Cardiac fibroblast (primary cell): ENCODE measurements at places on chromosomes 6 and 20.

GRCh38 chr6:13288481-13288880 is 39.9 kb downstream of the TBC1D7 start:
- no peak for DNase-seq

GRCh38 chr6:93896081-93896480 is 476.7 kb upstream of the EPHA7 start:
- DNase-seq: no peak

DNA sequence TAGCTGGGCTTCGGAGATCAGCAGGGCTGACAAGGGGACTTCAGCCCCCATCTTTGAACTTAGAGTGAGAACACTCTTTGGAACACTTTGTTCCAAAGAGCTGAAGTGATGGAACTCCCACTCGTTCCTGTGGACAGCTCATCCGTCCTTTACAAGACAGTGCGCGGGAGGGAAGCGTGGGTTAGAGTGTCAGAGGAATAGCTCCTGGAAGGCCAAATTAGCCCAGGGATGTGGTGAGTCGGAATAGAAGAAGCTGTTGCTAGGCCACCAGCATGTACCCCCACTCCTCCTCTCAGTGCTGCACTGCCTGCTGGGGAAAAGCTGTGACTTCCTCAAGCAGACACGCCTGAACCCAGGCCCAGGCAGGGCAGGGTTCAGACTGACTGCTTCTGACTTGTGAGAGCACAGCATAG is 1.7 kb downstream of the SDCBP2 start:
- peak; percentile 83 for DNase-seq

DNA sequence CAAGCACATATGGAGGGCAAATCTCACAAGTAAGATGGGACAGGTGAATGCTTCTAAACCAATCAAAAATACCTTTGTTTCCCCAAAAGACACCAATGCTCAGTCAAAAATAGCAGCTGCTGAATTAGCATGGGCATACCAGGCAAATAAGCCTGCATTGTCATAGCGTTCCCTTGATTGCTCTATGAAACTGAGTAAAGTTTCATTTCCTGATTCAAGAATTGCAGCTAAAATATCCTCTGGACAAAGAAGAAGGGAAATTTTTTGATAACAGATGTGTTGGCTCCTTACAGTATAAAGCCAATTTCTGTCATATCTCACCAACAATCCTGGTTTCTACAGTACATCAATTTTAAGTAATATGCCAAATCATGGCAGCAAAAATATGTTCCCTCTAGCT is 3.3 kb upstream of the TMEM14A start:
- no peak for DNase-seq

DNA sequence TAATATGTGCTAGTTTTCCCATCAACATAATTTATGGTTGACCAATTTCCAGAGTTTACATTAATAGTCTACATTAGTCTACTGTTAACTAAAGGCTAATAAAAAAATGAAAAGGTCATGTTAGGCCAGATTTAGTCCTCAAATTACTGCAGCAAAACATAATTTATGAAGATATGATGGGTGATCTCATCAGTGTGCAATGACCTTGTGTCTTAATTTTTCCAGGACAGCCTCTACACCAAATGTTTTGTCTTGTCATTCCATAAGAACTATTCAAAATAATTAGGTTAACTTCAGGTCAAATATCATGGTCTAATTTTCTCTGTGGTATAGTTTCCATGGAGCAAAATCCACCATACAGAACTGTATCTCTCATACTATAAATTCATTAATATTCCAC is 234.2 kb downstream of the COL12A1 start:
- peak; percentile 11 for DNase-seq

- DNase-seq: no peak
These were observed 142.0 kb downstream of the RNASET2 start for GRCh38 chr6:166814390-166814789.

DNA sequence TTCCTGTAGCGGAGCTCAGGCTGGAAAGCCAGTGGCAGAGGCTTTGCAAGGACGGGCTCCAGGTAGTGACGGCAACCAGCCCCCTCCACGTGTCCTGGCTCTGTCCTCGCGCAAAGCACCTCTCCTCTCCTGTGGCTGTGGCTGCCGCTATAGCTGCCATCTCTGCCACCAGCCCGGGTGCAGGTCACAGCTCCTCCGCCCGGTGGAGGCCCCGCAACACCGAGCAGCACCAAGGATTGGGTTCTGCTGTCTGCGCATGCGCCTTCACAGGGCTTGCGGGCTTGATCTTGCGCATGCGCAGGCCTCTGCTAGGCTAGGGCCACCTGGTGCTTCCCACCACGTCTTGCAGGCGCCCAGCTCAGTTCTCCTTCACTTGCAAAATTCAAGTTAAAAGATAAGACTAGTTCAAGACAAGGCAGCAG is 625.4 kb downstream of the QKI start:
- peak; percentile 59 for DNase-seq

GRCh38 chr6:140052736-140053729 is 678.6 kb upstream of the CITED2 start:
- peak; percentile 88 for DNase-seq

DNA sequence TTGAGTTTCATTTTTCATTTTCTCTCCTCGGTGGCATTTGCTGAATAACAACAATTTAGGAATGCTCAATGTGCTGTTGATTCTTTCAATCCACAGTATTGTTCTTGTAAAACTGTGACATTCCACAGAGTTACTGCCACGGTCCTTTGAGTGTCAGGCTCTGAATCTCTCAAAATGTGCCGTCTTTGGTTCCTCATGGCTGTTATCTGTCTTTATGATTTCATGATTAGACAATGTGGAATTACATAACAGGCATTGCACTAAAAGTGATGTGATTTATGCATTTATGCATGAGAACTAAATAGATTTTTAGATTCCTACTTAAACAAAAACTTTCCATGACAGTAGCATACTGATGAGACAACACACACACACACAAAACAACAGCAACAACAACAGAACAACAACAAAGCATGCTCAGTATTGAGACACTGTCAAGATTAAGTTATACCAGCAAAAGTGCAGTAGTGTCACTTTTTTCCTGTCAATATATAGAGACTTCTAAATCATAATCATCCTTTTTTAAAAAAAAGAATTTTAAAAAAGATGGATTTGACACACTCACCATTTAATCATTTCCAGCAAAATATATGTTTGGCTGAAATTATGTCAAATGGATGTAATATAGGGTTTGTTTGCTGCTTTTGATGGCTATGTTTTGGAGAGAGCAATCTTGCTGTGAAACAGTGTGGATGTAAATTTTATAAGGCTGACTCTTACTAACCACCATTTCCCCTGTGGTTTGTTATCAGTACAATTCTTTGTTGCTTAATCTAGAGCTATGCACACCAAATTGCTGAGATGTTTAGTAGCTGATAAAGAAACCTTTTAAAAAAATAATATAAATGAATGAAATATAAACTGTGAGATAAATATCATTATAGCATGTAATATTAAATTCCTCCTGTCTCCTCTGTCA is 88.1 kb downstream of the SNAP25 start:
- peak; percentile 90 for DNase-seq
